ENCODE measurements at places on chromosomes 1 and 21.

DNA sequence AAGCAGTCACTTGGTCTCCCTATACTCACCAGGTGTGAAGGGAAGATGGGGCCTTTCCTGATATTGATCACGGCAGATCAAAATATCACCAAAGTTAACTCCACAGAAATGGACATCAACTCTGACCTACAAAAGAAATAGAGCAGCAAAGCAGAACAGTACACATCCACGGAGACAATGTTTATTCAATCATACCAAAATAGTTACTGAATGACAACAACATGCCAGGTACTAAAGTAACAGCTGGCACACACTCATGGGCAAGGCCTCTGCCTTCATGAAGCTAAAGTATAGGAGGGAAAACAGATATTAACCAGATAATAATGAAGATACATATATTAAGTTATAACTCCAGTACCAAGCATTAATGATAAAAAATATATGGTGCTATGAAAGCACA is 59.2 kb upstream of the RASAL2 start:
- no peak for DNase-seq

DNA sequence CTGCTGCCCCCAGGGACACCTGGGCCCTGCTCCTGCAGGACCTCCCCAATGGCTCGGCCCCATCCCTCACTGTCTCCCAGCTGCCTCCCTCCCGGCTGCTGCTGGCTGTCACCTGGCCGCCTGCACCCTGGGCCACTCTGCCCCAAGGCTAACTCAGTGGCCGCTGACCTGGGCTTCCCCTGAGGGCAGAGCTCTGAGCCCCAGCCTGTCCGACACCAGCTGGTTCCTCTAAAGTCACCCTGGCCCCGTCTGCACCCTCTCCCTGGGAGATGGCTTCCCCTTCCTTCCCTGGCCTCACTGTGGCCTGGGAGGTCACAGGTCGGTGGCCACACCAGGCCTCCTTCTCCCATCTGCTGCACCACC is 15.0 kb downstream of the ITGB2 start:
- no peak for DNase-seq

- DNase-seq: no peak
Measured at GRCh38 chr21:33688353-33688752, 46.1 kb downstream of the ITSN1 start.

GRCh38 chr1:192689459-192689858 is 53.5 kb downstream of the RGS13 start:
- DNase-seq: no peak

GRCh38 chr1:169367096-169367685 is 406 bp downstream of the NME7 start:
- DNase-seq: peak; percentile 62

- DNase-seq: no peak
Measured at GRCh38 chr1:6496365-6496721, 4.9 kb upstream of the PLEKHG5 start.

- no peak for DNase-seq
Measured at GRCh38 chr1:115062542-115063004, 26.7 kb downstream of the TSPAN2 start.

DNA sequence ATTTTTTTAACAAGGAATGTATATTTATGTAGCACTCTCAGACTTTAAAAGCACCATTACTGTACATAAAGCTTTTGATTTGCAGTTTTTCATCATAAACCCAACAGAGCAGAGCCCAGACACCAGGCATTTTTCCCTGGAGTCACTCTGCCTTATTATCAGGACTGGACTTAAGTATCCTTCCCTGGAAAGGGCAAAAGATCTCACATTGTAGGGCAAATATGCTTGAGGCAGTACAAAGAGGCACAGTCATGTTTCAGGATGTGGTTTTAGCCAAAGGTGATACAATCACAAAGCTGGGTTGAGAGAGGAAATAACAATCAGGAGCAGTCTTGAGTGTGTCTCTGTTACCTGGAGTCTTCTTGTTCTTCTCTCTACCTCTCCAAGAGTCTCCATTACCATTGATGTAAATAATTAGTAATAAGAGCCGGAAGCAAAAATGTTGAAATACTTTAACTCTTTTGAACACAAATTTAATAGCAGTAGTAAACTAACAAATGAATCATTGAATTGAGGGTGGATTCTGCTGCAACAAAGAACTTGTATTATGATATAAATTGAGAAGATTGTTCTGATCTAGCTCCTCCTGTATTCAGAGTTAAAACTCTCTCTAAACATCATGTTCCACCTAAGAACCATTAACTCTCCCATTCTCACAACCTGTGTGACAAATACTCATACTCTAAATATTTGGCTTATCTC is 160.5 kb downstream of the LTN1 start:
- DNase-seq: no peak

DNA sequence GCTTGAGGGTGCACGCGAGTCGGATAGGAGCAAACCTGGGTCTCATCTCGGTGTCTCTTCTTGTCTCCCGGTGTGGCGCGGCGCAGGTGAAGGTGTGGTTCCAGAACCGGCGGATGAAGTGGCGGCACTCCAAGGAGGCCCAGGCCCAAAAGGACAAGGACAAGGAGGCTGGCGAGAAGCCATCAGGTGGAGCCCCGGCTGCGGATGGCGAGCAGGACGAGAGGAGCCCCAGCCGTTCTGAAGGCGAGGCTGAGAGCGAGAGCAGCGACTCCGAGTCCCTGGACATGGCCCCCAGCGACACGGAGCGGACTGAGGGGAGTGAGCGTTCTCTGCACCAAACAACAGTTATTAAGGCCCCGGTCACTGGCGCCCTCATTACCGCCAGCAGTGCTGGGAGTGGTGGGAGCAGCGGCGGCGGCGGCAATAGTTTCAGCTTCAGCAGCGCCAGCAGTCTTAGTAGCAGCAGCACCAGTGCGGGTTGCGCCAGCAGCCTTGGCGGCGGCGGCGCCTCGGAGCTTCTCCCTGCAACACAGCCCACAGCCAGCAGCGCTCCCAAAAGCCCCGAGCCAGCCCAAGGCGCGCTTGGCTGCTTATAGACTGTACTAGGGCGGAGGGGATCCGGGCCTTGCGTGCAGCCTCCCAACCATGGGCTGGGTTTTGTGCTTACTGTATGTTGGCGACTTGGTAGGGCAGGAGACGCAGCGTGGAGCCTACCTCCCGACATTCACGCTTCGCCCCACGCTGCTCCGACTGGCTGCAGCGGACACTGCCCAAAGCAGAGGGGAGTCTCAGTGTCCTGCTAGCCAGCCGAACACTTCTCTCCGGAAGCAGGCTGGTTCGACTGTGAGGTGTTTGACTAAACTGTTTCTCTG is 5.1 kb downstream of the HLX start:
- no peak for DNase-seq

DNA sequence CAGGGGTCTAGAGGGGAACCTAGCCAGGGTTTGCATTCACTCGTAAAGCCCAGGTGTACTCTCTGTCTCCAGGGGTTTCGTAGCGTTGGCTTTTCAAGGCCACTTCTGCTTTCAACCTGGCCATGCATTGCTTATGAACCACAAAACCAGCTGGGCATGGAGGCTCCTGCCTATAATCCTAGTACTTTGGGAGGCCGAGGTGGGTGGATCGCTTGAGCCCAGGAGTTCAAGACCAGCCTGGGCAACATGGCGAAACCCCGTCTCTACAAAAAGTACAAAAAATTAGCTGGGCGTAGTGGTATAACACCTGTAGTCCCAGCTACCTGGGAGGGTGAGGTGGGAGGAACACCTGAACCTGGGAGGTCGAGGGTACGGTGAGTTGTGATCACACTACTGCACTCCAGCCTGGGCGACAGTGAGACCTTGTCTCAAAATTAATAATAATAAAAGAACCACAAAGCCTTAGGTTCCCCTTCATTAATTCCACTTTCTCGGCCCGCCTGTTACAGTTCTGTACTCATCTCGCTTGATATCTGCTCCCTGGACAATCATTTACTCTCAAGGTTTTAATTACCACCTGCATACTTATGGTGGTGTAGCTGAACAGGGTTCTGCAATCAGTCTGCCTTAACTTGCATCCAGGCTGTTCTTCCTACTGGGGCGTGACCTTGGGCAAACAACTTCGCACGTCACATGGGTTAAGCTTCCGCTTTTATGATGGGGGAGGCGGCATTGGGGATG is 6.1 kb downstream of the SLC16A4 start:
- DNase-seq: no peak

DNA sequence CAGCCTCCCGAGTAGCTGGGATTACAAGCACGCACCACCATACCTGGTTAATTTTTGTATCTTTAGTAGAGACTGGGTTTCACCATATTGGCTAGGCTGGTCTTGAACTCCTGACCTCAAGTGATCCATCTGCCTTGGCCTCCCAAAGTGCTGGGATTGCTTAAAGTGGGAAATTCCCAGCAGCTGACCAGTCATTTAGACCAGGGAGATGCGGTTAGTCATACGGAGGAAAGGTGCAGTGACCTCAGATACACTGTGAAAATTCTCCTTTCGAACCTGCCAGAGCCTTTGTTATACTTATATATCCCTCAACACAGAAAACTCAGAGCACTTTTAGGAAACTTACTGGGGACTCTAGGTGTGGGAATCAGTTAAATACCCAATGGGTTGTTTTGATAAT is 39.6 kb downstream of the MAP10 start:
- no peak for DNase-seq

DNA sequence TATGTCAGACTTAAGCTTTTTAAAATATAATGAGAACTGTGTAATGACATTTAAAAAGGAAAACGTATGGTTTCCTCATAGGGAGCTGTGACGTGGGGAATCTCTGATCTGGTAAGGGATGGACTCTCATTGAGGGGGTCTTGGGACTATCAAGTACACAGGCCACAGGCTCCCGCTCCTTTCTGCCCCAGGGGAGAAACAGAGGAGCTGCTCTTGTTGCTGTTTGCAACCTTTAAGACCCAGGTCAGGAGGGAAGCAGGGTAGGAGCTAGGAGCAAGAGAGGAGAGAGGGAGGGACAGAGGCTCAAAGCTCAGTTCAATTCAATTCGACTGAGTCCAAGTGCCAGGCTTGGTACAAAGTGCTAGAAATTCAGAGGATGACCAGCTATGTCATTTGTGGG is 185.1 kb upstream of the CSF3R start:
- no peak for DNase-seq

GRCh38 chr1:1000357-1001056 is 610 bp upstream of the HES4 start:
- DNase-seq: peak; percentile 67

DNA sequence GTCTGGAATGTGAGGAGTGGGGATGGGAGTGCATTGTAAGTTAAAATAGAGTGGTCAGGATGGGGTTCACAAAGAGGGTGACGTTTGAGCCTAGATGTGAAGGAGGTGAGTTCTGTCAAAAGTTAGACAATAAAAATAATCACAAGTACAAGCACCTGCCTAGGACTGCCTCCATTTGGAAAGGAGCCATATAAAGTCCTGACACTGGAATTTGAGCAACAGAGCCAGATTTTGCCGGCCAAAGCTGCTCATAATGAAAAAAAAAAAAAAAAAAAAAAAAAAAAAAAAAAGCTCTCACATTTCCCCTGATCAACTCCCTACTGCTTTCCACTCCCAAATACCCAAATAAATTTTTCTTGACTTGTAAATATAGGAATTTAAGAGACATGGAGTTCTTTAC is 4.1 kb downstream of the PALMD start:
- DNase-seq: no peak

GRCh38 chr1:3510136-3510955 is 55.9 kb downstream of the ARHGEF16 start:
- DNase-seq: no peak

DNA sequence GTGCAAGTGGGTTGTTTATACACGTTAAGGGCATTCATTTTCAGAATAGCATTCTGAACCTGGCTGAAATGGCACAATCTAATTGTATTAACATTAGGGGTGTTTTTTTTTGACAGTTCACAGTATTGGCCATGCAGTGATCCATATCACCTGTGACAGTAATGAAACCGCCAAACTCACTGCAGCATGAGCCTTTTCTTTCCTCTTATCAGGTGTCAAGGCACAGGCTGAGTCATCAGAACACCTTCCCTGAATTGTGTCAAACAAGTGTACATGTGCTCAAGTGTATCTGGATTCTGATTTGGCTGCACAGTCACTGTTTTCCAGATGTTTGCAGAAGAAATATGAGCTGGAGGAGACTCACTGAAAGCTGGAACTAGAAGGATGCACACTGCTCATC is 47.7 kb upstream of the C8B start:
- no peak for DNase-seq

GRCh38 chr1:225877580-225877979 is 4.6 kb downstream of the TMEM63A start:
- DNase-seq: peak; percentile 84

DNA sequence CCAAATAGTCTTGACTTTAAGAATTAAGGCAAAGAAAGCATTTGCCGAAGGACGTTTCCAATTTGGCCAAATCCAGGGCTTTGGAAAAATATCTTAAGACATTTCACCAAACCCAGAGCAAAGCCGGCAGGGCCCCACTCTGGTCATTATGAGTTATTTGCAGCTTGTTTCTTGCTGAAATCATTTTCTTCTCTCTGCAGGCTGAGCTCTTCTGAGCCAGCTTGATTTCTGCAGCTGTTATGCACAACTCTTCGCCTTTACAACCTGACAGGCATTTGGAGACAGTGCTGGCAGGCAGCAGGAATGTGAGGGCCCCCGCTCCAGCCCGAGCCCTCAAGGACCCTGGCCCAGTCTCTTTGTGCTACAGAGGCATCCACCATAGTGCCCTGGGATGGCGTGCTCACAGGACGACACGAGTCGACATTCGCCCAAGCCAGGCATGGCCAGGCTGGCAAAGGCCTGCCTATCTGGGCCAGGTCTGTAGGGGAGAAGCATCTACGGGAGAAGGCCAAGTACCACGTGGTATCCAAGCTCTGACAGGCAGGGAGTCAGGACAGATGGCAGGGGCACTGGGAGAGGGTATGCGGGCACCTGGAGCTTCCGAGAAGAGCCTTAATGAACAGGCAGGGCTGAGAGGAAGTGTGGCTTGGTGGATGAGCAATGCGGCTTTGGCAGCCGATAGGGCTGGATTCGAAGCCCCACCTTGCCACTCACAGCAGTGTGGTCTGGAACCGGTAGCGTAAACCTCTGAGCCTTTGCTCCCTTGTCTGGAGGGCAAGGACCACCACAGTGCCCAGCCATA is 32.3 kb downstream of the SYF2 start:
- DNase-seq: no peak

- DNase-seq: no peak
Measured at GRCh38 chr21:28953247-28953646, 39.4 kb downstream of the LTN1 start.

DNA sequence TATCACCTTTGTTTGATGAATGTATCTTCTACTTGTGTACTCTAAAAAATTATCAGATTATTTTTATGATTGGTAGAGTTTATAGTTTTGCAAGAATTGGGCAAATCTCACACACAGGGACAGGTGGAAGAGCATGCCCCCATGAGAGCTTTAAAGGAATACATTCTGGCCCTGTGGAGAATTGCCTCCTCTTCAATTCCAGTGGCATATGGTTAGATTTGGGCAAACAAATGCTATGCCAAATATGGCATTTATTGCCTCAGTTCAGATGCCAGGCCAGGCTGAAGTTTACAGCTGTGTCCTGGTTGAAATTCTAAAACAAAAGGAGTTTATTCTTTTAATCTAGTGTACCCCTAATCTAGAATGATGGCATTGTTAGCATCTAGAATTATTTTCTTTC is 162.4 kb upstream of the CACYBP start:
- no peak for DNase-seq

- DNase-seq: no peak
Measured at GRCh38 chr1:40781608-40781971, 2.0 kb upstream of the KCNQ4 start.

GRCh38 chr1:70202173-70202758 is 3.1 kb downstream of the LRRC40 start:
- DNase-seq: no peak

GRCh38 chr1:230152999-230153398 is 86.0 kb downstream of the GALNT2 start:
- DNase-seq: no peak

GRCh38 chr1:212678456-212679410 is 20.9 kb downstream of the BATF3 start:
- DNase-seq: no peak

GRCh38 chr1:224192082-224192788 is 9.2 kb downstream of the DEGS1 start:
- no peak for DNase-seq

Measured in NCI-H82 (cell line).